H1 (cell line): ENCODE measurements at places on chromosomes 6 and 20. TPM values are rescaled to one million over a fixed set of nuclear protein-coding genes. Genes with fewer than 3 reads are reported as not detected.

GRCh38 chr6:52130440-52130839, 43.0 kb upstream of the PKHD1 start:
- no peak for DNase-seq

GRCh38 chr6:74752303-74752702, 453.6 kb downstream of the COL12A1 start:
- DNase-seq = no peak

DNA sequence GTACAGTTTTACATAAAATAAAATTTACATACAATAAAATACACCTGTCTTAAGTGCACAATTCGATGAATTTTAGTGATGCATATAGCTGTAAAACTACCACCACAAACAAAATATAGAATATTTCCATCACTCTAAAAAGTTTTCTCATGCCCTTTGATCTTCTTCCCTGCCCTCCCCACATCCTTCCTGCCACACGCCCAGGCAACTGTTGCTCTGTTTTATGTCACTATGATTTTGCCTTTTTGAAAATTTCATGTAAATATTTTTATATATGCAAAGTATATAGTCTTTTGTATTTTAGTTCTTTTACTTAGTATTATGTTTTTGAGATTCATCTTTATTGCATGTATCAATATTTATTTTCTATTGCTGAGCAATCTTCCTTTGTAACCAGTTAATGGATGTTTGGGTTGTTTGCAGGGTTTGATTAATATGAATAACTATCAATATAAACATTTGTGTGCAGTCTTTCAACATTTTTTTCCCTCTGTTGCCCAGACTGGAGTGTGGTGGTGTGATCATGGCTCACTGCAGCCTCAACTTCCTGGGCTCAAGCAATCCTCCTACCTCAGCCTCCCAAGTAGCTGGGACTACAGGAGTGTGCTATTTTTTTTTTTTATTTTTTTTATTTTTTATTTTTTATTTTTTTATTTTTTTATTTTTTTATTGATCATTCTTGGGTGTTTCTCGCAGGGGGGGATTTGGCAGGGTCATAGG, 23.8 kb upstream of the SAMHD1 start:
- DNase-seq = no peak

The SMIM13 gene
- 10.6 TPM in 2 replicates for total RNA-seq

The PNPLA1 gene
- total RNA-seq = not detected in 2 replicates
